ENCODE measurements at places on chromosomes 6 and 20.
A peak's percentile ranks its signal among the peaks of the same experiment; 100 is the strongest.

DNA sequence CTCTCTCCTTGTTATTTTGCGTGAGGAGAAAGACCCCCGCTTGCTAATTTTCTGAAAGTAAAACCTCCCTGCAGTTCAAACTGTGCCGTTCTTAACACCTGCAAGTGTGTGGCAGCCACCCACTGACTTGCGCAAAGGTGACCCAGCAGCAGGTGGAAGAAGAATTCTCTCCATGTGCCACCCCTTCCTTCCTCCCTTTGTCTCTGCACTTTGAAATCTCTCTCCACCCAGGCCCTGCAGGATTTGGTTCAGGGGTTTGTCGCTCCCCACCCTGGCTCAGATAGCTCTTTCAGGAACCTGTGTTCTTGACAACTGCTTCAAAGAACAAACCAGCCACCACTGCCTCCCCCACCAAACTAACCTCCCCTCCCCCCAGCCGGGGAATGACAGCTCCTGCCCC lies 41.4 kb downstream of the ZNF831 start:
- DNase-seq, result no peak

GRCh38 chr20:51958099-51959065 lies 156.1 kb upstream of the SALL4 start:
- DNase-seq, result no peak

GRCh38 chr6:43636308-43636659 lies 644 bp downstream of the MAD2L1BP start:
- no peak for DNase-seq

- DNase-seq, result no peak
Measured at GRCh38 chr6:31163922-31164321, 5.5 kb downstream of the TCF19 start.

DNA sequence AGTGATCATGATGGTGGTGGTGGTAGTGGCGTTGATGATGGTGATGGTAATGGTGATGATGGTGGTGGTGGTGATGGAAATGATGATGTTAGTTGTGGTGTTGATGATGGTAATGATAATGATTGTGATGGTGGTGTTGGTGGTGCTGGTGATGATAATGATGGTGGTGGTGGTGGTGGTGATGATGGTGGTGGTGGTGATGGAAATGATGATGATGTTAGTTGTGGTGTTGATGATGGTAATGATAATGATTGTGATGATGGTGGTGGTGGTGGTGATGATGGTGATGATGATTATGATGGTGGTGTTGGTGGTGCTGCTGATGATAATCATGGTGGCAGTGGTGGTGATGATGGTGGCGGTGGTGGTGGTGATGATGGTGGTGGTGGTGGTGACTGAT lies 51.4 kb downstream of the ARHGAP40 start:
- no peak for DNase-seq

GRCh38 chr20:19423900-19424620 lies 211.6 kb downstream of the SLC24A3 start:
- no peak for DNase-seq

DNA sequence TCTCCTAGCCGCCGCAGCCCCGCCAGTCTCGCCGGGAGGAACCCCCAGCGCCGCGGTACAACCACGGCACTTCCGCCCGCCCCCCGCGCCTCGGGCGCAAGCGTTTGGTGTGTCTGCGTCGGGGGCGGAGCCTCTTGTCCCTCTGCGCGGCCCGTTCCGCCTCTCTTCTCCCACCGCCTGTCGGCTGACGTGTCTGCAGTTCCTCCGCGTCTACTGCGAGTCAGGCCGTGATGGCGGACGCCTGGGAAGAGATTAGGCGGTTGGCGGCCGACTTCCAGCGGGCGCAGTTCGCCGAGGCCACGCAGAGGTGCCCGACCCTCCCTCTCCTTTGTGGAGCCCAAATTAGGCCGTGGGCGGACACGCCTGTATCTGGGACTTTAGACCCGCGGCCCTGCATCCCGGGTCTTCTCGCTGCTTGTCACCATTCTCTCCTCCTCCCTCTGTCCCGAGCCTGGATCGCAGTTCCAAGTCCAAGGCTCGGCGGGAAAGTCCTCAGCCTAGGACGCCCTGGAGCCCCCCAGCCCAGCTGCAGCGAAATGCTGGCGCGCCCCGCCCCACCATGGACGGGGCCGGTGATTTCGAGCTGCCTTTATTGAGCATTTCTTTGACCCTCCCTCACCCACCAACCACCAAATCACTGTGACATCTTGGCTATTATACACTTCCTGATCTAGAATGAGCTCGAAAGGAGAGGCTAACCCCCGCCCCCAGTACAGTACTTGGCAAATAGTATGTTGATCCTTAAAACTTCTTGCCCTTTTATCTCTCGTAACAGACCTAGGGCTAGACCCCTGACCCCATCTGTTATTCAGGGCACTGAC lies at the start of gene UFL1:
Gene UFL1, plus strand, starts transcription at position 163 of the 821 bp plus-strand sequence. Its CDS starts 68 bp downstream, at position 231.
- DNase-seq, result peak; percentile 91

GRCh38 chr6:100138346-100139022 lies 144.5 kb upstream of the MCHR2 start:
- no peak for DNase-seq

GRCh38 chr6:6350696-6351095 lies 30.2 kb upstream of the F13A1 start:
- DNase-seq, result no peak

DNA sequence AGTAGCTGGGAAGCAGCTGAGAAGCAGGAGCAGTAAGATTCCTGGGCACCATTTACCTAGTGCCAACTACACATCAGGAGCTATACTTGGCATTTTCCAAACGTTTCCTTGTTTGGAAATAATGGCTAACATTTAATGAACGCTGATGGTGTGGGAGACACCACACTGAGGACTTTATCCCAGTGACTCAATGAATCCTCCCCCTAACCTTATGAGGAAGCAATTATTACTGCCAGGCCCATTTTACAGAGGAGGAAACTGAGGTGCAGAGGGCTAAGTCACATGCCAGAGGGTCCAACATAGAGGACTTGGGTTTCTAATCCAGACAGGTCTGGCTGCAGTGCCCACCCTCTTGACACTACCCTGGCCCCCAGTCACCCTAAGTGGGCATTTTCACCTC lies 6.1 kb downstream of the PTGIS start:
- DNase-seq, result no peak

DNA sequence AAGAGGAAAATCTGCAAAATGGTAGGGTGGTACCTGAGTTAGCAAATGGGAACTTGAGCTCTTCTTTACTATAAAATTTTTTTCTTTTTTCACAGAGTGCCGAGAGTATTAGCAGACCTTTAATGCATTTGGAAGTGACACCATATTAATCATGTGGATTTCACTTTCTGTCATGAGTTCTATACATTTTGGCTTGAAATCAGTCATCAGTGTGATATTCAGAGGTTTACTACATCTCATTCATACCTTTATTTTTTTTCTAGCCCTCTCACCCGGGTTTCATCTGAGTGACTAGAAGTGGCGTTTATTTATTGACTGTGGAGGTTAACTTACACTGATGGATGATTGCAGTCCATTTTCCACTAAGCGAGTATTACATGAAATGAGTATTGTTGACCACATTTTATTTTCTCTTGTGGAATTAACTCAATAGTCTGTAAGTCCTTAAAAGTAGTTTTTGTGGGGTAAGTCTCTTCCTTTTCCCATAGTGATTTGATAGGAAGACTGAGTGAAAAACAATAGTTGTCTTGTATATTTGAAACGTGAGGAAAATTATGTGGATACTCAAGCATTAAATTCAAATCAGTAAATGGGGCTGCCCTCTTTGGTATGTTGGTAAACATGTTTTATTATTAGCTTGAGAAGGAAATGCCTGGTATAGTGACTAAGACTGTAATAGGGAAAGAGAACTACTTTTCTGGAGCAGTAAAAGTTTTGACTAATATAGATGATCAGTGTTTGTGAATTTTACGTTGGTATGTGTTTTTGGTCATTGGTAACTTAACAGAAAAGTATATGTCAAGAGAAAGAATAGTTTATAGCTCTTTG lies 55.5 kb downstream of the JARID2 start:
- no peak for DNase-seq

DNA sequence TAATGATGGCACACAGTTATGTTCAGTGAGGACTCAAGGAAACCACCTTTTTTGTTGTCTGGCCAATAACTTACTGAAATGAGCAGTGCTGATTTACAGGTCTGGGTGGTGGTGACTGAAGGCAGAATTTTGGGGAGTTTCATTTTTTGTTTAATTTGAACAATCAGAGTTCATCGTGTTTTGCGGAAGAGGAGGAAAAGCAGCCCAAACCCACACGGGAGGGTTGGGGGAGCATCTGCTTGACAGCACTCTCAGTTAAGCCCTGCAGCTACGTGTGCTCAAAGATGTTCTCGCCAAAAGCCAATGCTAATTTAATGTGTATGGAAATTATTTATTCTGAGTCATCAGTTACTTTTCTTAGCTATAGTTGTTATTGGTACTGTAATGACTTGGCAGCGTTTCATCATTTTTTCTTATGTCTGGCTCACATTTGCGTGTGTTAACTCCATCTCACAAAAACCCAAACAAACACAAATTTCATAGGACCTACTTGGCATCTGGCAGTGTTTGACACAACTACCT lies 89.2 kb downstream of the UST start:
- peak; percentile 19 for DNase-seq

- DNase-seq, result no peak
Measured at GRCh38 chr6:110757926-110758325, 57.3 kb downstream of the CDK19 start.

- DNase-seq, result no peak
Measured at GRCh38 chr6:138814179-138814834, 18.4 kb downstream of the ECT2L start.

DNA sequence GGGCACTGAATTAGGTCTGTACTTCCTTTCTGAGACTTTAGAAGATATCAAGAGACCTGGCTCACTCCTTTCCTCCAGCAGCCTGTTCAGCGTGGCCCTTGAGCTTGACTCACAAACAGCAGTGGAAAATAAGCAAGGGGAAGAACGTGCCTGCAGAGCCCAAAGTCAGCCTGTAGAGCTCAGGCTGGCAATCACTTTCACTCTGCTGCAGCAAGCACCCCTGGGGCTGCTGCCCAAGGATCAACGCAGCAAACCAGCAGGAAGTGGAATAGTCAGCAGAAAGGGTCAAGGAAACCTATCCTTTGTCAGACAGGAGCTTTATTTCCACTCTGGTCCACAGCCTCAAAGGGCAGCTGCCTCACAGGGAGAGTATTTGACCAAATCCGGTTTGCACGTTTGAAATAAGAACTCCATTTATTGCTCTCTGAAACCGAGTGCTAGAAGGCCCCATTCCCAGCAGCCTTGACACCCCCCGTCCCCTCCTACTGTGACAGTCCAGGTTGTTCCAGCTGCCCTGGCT lies 77.4 kb downstream of the PRDM1 start:
- DNase-seq, result peak; percentile 47

- DNase-seq, result no peak
Measured at GRCh38 chr6:15280028-15280427, 34.2 kb downstream of the JARID2 start.

DNA sequence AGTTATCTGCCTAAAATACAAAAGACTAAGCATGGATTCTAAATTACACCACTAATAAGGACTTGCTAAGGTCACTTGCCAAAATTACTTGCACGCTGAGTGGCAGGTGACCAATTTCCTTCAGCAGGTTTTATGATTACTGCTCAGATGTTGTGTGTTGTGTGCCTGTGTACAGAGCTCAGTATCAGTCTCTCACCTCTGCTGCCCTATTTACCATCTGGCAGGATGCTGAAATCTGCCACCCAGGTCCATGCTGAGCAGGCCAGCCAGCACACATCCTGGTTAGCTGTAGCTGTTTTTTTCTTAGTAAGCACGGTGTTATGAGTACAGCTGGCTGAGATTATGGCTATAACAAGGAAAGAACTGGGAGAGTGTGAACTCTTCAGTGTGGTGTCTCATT lies 34.0 kb downstream of the ELOVL4 start:
- no peak for DNase-seq

GRCh38 chr6:135117413-135117968 lies 62.9 kb upstream of the HBS1L start:
- DNase-seq, result no peak

DNA sequence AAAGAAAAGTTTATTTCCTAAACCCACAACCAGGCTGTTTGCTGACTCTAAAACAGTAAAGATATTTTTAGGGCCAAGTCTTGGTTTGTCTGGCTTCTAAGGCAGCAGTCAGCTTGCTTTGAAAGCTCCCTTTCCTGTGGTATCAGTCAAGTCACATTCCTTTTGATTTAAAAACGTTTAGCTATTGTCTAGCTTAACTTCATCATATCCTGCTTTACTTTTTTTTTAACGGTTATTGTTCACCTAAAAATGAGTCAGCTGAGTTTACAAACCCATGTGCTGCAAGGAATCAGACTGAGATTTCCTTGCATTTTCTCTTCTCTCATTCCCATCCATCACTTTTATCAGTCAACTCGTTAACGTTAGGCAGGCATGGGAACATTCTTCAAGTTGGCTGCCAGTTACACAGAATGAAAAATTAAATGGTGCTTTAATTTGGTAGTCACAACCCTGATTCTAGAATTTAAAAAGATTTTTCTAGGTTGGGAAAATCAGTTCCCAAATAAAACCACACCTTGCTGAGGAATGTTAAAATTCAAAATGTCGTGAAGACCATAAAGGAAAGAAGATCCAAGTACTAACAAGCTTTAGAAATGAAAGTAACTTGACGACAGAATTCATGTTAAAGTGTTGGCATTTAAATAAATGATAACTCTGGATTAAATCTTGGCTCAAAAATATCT lies 45.9 kb downstream of the ELOVL5 start:
- DNase-seq, result no peak

DNA sequence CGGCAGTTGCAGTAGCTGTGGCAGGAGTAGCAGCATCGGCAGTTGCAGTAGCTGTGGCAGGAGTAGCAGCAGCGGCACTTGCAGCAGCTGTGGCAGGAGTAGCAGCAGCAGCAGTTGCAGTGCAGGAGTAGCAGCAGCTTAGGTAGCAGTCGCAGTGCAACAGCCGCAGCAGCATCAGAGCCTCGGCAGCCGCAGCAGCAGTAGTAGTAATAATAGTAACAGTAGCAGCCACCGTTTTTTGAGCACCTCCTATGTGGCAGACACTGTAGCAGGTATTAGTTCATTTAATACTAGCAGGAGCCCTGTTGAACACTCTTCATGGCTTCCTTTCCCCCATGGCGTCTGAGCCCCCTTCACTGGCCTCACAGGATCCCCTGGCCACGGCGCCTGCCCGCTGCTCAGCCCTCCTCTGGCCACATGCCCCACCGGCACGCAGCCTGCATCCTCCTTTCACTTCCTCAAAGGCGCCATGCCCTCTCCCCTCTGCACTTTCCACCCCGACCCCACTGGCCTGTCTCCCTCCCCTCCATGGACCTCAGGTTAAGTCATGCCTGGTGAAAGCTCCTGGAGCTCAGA lies 19.1 kb upstream of the IRF4 start:
- DNase-seq, result no peak

- DNase-seq, result no peak
Measured at GRCh38 chr20:845226-845868, 11.8 kb downstream of the FAM110A start.

DNA sequence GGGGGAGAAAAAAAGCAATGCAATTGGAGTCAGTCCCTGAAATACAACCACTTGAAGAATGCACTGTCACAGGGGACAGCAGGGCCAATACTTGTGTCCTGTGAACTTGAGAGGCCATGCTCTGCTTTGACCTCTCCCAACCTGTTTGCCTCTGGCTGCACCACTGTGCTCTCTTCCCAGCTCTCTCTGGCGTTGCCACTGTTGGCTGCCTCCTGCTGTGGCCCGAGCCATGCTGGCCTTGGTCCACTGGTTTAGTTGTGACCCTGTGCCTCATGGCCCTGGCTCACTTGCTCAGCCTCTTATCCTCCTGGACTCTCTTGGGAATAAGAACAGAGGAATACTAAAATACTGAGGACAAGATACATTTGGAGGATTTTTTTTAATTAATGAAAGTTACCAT lies 14.5 kb upstream of the FBXO30 start:
- DNase-seq, result no peak

Data from activated T-cell treated with anti-CD3 and anti-CD28 coated beads for 48 hours (primary cell).